ENCODE measurements at places on chromosomes 3 and 15.

DNA sequence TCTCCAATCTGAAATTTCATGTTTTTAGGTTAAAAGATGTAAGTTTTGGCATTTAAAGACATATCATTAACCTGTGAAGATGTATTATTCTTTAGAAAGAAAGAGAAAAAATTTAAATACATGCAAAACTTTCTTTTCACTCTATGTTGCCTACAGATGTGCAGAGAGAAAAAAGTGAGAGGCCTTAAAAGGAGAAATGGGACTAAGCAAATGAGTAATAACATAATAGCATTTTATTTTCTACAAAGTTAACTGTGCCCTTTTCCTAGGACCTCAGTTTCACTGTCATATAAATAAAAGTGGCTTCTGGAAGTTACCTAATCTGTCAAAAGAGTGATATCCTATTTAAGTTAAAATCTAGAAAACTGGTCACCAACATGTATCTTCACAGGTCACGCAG, 16.1 kb downstream of the DAZL start:
- no peak for DNase-seq

DNA sequence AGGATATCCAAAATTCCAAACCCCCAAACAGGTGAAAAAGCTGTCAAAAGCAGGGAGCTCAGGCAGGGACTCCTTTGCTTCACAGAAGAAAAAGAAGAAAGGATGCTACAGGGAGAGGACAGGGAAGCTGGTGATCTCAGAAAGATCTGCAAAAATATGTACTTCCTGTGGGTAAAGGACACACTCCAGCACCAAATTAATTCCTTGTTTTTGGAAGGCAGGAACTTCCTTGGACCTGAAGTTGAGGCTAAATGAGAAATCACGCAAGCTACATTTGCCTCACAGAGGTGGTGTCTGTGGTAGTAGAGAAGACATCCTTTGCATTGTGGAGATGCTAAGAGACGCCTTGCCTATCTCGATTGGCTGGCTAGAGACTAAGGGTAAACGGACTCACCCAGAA, 26.7 kb upstream of the ANPEP start:
- no peak for DNase-seq

DNA sequence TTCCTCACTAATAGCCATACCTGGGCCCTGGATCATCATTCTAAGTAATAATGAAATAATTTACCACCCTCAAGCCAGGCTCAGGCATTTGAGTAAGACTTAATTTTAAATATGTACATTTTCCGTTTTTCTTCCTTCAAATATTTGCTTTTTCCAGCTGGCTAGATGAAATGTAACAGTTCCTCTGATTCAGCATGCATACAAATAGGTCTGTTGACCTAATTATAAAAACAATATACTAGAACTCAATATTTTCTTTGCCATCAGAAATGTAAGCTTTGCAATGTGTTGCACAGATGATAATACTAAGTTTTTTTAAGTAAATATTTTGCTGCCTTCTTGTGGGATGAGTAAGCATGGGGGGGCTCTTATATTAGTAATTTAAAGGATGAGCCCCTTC, 91.6 kb downstream of the FEZF2 start:
- DNase-seq = no peak

DNA sequence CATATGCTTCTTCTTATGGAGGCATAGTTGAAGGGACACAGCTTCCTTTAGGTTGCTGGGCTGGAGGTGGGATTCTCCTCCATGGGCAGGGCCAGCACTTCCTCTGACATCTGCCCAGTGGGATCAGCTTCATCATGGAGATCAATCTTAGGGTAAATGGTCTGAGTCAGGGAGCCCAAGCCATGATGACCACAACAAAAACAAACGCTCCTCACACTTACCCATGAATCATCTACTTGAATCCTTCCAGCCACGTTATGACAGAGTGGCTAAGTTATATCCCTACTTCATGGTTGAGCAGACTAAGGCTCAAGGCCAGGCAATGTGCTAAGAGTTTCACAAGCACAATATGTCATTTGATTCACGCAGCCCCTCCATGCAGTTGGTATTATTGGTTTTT, 87.2 kb upstream of the NMNAT3 start:
- DNase-seq = no peak

DNA sequence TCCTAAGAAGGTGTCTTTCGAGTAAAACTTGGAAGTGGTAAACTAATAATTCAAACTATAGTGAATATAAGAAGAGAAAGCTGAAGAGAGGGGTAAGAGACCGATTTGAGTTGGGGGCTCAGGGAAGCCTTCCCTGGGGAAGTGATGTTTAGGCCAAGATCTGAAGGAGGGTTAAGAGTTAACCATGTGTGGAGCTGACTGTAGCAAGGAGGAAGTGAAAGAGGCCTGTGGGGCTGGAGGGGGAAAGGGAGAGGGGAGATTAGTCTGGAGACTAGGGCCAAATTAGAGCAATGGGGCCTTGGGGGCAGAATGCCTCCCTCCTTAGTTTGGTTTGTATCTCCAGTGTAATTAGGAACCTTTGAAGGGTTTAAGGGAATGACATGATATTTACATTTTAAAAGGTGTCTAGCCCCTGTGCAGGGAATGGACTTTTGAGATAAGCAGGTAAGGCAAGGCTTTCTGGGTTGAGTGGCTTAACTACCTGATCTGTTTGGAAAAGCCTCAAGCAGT, 2.2 kb downstream of the ZNF592 start:
- DNase-seq = no peak

GRCh38 chr3:46942481-46943236, 33.9 kb downstream of the CCDC12 start:
- no peak for DNase-seq

DNA sequence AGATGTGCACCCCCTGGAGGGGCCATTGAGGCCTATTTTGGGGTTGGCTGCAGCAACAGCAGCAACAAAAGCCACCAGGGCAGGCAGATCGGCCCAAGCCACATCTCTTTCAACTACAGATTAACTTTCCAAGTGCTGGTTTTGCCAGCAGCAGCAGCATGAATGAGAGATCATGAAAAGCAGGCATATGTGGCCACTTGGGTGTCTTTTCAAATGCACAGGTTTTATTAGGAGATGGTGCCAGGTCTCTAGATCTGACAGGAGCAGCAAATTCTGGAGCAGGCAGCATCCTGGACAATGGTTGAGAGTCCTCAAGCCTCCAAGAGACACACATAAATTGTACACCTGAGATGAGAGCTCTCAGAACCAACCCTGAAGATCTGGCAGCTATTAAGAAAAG, 31.7 kb upstream of the CCDC66 start:
- DNase-seq = no peak

DNA sequence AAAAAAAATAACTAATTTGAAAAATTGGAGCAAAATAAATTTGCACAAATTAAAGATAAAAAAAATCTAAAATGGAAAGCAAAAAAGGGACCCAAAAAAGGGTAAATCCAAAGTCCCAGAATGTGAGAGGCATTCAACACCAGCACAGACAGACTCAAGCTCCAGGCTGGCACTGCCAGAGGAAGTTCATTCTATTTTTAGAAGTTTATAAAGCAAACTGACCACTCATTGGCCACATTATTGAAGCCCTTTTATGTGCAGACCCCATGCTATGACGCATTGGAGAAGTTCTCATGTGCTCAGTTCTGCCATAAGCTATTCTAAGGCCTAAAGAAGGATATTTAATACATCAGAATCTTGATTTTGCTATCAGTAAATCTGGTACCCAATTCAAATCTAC, 17.6 kb upstream of the BOC start:
- DNase-seq = no peak

- DNase-seq = no peak
These were observed 86.4 kb downstream of the SYNPR start for GRCh38 chr3:63364495-63364894.

- no peak for DNase-seq
These were observed 29.6 kb upstream of the RPL32 start for GRCh38 chr3:12870942-12871341.

- no peak for DNase-seq
These were observed 1.1 kb downstream of the GORASP1 start for GRCh38 chr3:39106281-39106811.

- no peak for DNase-seq
These were observed 8.9 kb upstream of the POLR2M start for GRCh38 chr15:57697588-57697987.

DNA sequence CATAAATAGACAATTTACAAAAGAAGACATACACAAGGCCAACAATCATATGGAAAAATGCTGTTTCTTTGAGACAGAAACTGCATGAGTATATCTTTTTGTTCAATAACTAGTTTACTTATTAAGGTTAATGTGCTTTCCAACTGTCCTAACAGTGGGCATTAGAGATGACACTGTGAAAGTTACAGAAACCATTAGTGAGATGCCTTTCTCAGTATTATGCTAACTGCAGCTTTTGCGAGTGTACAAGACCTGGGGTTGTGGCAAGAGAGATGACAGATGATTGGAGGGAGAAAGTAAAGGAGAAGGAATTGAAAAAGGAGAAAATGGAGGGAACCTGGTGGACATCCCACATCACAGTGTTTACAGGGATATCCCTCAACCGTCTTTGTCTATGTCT, 640.5 kb downstream of the ZPLD1 start:
- no peak for DNase-seq

- DNase-seq = no peak
These were observed 160.7 kb upstream of the TSC22D2 start for GRCh38 chr3:150247441-150247840.

- no peak for DNase-seq
These were observed 147.0 kb upstream of the LRRFIP2 start for GRCh38 chr3:37321377-37321781.

DNA sequence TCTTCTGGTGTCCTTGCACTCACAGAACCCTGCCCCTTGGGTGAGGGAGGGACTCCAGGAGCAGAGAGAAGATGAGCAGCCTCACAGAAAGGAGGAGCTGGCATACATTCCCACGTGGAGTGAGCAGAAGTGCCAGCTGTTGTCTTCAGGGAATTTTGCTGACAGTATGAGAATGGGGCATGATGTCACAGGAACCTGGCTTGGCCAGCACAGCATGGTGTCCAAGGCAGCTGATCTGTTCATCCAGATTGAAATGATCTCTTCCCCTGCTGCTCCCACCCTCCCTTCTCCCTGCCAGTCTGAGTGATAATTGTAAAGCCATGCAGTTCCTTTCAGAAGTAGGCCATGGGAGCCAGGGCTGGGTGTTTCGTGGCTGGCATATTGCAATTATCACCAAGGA, 53.3 kb downstream of the GJD2 start:
- DNase-seq = no peak

DNA sequence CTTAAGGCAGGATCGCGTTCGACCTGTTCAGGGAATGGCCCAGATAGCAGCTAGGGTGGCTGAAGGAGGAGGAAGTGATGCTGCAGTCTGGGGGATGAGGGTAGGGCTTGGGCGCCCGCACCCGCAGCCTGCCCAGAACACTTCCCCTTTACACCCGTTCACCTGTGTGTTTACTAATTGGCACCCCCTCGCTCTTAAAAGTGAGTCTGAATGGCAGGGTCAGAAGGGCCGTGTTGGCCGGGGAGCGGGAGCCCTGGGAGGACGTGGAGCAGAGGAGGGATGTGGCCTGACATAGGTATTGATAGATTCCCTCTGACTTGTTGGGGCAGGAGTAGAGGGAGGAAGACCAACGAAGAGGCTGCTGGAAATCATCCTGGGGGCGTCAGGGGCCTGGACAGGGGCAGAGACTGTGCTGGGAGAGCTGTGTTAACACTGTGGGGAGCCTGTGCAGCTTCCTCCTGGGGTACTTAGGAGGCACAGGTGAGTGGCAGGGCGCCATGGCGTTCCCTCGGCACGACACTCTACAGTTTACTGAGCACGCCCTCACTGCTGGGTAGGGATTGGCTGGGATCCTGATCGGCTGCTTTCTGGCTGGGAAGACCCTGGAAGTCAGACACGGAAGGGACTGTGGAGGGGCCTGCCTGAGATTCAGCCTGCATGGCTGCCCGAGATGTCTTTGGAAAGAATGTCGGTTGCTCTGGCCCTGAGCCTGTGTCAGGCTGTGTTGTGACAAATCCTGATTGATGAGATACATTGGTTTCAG, 51.7 kb downstream of the SLC6A6 start:
- no peak for DNase-seq

DNA sequence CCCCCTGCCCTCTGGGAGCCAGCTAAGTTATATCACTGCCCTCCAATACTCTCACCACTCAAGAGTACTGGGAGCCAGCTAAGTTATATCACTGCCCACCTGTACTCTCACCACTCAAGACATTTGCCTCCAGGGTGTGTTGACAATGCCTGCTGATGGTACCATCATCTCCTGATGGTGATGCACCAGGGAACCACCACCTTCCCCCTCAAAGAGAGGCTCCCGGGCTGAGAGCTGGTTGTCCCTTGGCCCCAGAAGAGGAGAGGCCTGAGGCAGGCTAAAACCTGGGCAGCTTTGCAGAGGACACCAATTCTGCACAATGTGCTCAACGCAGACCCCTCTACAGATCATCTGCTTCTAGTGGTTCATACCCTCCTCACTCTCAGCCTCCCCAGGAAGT, 7.5 kb upstream of the HAPLN3 start:
- DNase-seq = no peak

GRCh38 chr15:69855258-69856000, 242.3 kb downstream of the TLE3 start:
- DNase-seq = no peak

GRCh38 chr15:72919936-72920465, 132.3 kb upstream of the NEO1 start:
- no peak for DNase-seq

DNA sequence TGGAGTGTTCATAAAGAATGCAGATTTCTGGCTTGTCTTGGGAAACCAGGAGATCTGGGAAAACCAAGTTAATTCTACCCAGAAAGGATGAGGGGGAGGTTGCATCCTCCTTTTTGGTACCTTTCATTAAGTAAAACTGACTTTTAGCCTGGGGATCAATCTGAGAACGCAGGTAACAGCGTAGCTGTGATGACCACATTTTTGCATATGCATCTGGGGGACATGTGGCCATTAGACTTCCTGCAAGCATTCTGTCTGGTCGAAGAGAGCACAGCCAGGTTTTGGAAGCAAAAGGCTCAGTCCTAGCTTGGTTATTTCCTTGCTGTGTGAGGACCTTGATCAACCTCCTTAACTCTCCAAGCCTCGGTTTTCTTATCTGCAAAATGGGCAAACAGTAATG, 145.2 kb downstream of the SHQ1 start:
- no peak for DNase-seq

GRCh38 chr15:67185621-67186225, 68.7 kb downstream of the AAGAB start:
- no peak for DNase-seq

DNA sequence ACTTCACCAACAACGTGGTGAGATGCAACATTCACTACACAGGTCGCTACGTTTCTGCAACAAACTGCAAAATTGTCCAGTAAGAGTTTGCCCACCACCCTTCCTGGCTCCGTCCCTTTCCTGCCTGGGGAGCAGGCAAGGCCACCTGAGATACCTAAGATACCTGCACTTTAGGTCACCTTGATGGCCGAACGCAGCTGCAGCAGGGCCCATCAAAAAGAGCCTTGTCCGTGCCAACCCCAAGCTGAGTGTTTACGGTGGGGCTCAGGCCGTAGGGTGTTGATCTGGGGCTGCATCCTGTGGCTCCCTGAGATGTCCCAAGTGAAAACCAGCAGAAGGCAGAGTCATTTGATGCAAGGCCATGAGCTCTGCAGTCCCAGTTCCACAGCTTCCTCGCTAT, 23.2 kb downstream of the LOXL1 start:
- DNase-seq = no peak

GRCh38 chr15:89442671-89443307, 53.6 kb downstream of the RHCG start:
- DNase-seq = no peak

- no peak for DNase-seq
These were observed 86.0 kb downstream of the CCR1 start for GRCh38 chr3:46122091-46122490.
